ENCODE measurements at places on chromosomes 3 and 15.

DNA sequence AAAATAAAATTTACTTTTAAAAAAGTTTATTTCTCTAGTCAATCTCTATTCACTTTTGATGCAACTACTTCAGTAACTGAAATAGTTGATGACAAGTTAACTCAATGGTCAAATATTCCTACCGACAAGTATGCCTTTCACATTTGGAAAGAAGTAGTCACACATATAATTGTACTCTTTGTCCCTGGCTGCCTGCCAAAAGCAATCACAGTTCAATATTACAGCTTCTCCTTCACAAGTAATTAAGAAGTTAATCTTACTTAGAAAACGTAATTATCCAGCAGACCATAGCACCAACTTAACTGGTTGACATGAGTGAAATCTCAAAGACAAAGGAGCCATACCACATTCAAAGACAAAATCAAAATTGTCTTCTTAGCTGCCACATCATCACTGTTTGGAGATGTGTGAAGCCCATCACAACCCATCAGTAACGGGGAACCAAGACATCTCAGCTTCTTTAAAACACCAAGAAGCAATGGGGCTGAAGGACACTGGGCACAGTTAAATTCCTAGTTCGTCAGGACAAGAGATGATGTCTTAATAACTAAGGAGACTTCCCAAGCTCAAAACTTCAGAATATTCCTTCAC is 86.1 kb downstream of the PLCH1 start:
- DNase-seq, result no peak

DNA sequence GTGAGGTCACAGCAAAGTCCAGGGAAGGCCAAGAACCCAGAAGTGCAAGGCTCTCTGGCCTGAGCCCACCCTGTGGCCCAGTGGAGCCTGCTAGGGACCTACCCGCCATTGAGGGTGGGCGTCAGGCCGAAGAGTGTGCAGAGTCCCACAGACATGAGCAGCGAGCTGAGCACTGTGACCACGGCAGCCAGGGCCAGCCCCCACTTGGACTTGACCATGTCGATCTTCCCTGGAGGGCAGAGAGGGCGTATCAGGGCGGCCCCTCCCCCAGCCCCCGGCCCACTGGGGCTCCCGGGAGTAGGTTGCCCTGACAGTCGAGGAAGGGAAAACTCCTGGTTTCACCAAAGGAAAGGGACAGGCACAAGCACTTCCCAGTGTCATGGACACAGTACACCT is 44.6 kb downstream of the PTPN23 start:
- DNase-seq, result no peak

- DNase-seq, result no peak
Measured at GRCh38 chr3:155747946-155748290, 3.0 kb upstream of the PLCH1 start.

DNA sequence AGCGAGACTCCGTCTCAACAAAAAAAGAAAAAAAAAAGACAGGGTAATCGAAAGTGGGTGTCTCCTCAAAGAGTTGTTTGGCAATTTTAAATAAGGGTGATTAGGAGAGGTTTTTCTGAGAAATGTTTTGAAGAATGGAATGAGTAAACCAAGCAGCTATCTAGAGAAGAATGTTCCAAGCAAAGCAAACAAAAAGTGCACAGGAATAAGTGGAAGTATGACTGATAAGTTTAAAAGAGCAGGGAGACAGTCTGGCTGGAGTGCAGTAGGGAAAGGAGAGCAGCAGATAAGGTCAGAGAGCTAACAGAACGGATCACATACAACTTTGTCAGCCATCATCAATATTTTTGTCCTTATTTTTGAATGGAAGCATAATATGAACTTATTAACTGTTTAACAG is 853.5 kb downstream of the TUSC7 start:
- DNase-seq, result no peak

DNA sequence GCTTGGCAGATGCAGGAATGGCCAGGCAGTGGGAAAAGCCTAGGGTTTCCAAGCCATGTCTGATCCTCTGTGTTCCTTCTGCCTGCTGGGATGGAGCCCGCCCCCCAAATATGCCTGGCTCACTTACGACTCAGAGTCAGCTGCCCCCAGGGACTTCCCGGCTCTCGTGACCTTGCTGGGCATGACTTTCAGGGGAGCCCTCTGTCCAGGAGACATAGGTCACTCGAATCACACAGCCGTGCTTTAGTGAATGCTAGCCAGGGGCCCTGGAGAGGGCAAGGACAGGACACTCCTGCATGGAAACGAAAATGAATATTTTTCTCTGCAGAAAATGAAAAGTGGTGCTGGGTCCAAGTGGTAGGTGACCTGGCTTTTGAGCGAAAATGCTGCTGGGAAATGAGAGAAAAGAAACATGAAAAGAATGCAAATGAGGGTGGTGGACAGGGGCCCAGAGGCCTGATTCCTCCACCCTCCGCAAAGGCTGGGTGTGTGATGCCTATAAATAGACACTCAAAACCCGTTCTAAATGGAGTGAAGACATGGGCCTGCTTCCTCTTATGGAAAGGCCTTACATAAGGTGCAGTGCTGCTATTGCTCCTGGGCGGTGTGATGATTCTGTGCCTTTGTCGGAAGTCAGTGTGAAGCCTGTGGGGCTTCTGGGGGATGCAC is 107.4 kb downstream of the APBA2 start:
- no peak for DNase-seq

DNA sequence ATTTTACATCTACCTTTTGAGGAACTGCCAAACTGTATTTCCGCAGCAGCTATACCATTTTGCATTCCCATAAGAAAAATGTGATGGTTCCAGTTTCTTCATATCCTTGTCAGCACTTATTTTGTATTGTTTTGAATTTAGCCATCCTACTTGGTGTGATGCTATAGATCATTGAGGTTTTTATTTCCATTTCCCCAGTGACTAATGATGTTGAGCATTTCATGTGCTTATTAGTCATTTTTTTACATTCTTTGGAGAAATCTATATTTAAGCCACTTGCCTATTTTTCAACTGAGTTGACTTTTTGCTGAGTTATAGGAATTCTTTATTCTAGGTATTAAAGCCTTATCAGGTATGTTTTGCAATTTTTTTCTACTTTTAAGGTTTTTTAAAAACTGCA is 347.6 kb upstream of the RARB start:
- no peak for DNase-seq

GRCh38 chr3:20747741-20748140 is 561.7 kb upstream of the SGO1 start:
- DNase-seq, result no peak

DNA sequence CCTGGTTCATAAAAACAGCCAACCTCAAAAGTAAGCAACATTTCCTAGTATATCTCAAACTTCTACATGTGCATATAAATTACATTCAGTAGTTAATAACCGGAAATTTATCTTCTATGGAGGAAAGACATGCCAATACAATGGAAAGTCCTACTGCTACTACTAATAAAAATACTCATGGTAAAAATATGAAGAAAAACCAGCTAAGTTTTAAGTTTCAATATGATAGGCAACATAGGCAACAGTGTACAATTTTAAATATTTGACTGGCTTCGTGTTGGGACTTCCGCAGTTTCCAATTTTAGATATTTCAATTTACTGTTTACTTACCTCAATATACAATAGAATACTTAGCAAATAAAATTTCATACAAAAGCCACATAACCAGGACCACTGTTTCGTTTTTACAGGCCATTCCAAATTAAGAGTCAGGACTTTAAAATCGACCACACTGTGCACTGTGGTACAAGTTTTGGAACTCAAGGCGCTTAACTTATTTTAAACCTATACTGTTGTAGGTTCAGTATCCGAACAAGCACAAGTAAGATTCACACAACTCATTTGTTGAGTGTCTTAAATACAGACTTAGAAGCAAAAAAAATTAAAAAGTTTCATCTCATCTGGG is 2.9 kb downstream of the NAA50 start:
- DNase-seq, result no peak

- DNase-seq, result no peak
Measured at GRCh38 chr3:185470323-185470722, 28.5 kb downstream of the TMEM41A start.
